ENCODE measurements at places on chromosomes 1 and 21.

GRCh38 chr21:46099476-46099875 is 1.6 kb downstream of the COL6A2 start:
- DNase-seq: no peak

DNA sequence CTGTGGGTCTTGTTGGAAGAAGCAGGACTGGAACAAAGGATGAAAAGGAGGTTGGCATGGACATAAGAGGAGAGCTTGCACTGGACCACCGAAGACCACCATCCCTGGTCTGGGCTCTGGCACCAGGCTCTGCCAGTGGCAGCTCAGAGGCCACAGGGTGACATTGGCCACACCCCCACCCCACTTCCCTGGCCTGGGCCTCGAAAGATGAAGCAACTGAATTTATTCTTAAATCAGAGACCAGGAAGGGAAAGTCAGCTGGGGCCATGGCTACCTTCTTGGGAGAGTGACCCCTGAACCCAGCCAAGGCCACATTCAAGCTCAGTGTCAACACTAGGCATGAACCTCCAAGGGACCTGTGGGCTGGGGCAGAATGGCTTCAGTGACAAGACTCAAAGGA is 4.0 kb downstream of the KLHDC7A start:
- no peak for DNase-seq

- no peak for DNase-seq
Observed at GRCh38 chr1:65459397-65459768, 38.9 kb downstream of the LEPR start.

GRCh38 chr1:168615965-168616364 is 39.6 kb downstream of the XCL1 start:
- DNase-seq: no peak

Measured in T1000 (cell line).